Cortex of kidney (tissue), 1 donor: ENCODE measurements at places on chromosomes 1 and 21.

DNA sequence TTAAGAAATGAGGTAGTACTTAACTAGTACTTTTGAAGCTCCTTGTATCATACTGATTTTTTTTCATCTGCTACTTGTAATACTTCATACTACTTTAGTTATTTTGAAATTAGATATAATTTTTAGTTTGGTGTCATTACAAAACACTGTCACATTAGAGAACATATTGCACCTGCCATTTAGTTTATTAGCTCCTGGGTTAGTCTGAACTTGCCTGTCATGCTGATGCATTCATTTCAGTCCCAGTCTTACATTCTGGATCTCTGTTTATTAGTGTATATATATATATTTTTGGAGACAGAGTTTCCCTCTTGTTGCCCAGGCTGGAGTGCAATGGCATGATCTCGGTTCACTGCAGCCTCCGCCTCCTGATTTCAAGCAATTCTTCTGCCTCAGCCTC lies 50.3 kb downstream of the DYRK1A start:
- no peak for DNase-seq

DNA sequence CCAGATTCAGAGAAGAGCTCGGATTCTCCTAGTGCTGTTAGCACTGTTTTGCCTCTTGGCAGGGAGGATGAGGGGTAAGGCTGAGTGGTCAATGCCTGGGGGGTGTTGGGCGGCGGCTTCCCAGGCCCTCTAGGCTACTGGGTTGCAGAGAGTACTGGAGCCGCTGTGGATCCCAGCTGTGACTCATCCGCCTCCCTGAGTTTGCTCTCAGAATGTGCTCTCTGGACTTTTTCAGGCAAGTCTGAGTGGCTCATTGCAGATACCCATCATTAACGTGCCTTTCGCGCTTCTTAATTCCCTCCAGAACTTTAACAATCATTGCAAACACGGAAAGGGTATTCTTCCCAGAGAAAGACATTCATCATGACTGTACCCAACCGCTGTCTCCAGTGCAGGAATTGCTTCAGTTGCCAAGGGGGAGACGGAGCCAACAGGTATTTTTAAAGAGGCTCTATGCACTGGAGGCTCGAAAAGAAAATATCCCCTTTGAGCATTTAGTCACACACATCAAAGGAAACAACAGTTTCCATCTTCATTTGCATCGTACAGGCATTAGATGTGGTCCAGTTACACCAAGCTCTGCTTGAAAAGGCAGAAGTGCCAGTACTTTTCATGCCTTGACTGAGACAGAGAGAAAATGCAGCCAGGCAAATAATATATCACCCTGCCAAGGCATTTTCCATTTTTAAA lies 14.4 kb upstream of the CAMTA1 start:
- DNase-seq: no peak

GRCh38 chr1:246001837-246002230 lies 505.2 kb downstream of the SMYD3 start:
- no peak for DNase-seq

- no peak for DNase-seq
Observed at GRCh38 chr1:2945821-2946231, 75.4 kb upstream of the ACTRT2 start.

DNA sequence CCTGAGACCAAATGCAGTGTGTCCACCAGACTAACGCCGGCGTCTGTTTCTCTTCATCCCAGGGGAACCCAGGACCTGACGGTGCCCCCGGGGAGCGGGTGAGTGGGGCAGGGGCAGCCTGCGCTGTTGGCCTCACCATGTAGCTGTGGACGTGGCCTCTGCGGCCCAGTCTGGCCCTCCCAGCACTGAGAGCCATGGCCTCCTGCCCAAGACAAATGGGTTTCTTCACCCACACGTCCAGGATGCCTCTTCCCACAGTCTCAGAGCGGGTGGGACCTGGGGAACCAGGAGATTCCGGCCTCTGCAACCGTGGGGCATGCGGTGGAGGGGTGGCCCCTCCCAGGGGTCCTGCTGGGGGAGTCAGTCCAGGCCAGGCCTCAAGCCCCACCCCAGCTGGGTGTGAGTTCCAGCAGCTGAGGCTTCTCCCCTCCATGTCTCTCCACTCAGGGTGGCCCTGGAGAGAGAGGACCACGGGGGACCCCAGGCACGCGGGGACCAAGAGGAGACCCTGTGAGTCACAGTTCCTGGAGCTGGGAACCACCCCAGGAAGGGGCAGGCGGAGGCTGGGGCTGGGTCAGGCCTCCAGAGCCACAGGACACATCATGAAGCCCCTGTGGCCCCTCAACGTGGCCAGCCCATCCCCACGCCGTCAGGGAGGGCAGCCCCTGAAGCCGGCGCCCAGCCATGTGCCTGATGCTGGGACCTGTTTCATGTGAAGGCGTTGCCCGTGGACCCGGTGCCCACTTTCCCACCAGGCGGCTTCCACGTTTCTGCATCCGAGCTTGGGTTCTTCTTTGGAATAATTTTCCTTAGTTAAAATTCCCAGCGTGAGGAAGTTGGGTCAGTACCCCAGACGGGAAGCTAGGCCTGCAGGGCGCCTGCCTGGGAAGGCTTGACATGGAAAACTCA lies 11.0 kb downstream of the COL6A1 start:
- no peak for DNase-seq

DNA sequence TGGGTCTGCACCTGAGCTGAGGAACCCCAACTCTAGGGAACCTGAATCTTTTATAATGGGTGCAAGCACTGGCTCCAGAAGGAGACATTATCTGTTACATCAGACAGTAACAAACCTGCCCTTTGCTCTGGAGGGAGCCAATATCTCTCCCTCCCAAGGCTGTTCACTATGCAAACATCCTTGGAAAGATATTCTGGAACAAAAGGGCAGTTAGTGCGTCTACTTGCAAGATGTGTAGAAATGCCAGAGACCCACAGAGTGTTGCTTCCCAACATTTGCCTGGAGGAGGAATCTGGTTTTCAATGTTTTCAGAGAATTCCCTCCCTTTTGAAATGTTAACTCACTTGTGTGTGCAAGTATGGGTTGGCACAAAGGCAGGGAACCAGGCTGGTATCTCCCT lies 31.9 kb downstream of the UMODL1 start:
- DNase-seq: no peak

- DNase-seq: no peak
Observed at GRCh38 chr1:115746021-115746690, 22.4 kb downstream of the CASQ2 start.

DNA sequence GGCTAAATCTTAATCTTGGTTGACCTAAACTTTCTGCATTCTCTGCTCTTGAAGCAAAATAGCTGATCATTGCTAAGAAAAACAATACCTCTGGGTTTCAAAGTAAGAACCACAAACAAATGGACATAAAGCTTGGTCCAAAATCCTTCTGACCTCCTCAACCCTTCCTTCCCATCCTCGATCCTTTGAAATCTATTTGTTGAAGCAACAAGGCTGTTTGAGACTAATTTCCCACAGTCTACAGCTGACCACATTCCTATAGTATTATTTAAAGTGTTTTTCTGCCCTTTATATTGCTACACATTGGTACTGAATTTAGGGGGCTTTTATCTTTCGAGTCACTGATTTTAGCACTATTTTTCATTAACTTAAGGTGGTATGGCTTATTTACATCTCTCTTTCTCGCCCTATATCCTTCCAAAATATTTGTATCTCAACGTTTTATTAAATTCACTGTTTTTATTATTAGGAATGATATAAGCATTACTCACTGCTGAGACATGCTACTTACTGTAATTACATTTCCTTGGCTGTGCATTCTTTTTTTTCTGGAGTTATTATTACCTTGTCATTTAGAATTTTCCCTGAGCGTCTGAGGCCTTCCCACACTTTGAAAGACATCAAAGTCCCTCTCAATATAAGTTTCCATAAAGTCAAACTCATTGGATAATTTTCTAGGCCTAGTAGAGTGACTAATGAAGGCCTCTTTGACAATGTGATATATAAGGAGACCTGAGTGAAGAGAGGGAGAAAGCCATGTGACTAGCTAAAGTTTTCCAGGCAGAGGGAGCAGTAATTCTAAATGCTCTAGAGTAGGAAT lies 73.9 kb downstream of the RAB3GAP2 start:
- no peak for DNase-seq

- DNase-seq: no peak
Observed at GRCh38 chr1:9317591-9318417, 25.1 kb downstream of the SPSB1 start.

- DNase-seq: no peak
Observed at GRCh38 chr1:24644100-24644384, 940 bp downstream of the SRRM1 start.

DNA sequence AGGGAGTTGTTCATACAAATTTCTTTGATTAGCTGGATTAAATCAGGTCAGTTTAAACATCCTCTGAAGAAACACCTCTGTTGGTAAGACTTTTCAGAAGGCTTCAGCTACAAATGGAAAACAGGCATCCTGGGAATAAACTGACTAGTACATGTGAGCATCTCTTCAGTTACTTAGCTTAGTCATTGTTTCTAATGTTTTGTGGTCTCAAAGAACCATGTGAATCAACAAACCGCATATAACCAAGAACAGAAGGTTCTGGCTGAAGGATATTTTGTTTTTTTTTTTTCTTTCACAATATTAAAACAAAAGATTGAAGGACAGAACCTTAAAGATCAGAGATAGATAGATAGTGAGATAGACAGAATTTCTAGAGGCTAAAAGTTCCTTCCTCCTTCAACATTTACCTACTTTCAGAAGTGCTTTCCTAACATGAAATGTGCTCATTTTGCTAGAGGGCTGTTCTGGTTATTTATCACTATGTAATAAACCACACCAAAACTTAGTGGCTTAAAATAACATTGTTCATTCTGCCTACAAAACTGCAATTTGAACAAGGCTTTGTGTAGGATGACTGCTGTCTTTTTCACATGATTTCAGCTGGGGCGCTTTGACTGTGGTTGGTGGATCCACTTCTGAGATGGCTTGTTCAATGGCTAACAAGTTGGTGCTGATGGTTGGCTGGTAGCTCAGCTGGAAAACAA lies 119.8 kb upstream of the PTGFR start:
- DNase-seq: no peak

GRCh38 chr1:109769330-109770078 lies 5.8 kb upstream of the EPS8L3 start:
- no peak for DNase-seq

- DNase-seq: no peak
Observed at GRCh38 chr21:25961042-25961441, 209.5 kb downstream of the APP start.

DNA sequence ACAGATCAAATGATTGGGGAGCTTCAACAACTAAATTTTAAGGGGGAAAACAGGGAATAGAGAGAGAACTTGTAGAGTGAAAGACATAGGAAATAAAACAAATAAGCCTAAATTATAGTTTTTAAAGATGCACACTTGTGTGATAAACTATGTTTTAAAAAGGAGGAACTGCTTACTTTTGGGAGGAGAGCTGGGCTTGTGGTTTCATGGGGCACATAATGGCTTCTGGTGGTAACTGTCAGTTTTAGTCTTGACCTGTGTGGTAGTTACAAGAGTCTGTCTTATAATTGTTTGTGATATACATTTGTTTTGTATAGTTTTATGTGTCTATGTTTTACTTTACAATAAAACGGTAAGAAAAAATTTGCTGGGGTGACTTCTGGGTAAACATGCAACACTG lies 165.3 kb downstream of the COL24A1 start:
- no peak for DNase-seq

DNA sequence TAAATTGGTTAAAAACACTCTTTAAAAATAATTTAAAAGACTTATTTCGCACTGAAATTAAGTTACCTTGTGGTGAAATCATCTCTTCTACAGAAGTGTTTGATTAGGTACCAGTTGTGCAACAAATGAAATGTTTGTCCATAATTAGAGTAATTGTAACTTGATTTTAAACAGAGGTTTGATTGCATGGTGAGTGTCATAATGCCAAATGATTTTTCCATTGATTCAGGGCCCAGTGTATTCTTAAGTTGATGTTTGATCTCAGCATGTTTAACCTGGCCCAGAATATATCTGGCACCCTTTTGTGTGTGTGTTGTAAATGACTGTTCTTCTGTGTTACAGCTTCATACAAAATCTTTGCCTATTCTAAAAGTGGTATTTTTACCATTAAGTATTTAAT lies 28.5 kb downstream of the LRRC8B start:
- DNase-seq: no peak

GRCh38 chr1:209095627-209096595 lies 487.6 kb upstream of the CAMK1G start:
- no peak for DNase-seq

- DNase-seq: no peak
Observed at GRCh38 chr1:247493106-247493505, 35.2 kb upstream of the OR2B11 start.

GRCh38 chr1:26961826-26962225 lies 1.6 kb upstream of the KDF1 start:
- no peak for DNase-seq

DNA sequence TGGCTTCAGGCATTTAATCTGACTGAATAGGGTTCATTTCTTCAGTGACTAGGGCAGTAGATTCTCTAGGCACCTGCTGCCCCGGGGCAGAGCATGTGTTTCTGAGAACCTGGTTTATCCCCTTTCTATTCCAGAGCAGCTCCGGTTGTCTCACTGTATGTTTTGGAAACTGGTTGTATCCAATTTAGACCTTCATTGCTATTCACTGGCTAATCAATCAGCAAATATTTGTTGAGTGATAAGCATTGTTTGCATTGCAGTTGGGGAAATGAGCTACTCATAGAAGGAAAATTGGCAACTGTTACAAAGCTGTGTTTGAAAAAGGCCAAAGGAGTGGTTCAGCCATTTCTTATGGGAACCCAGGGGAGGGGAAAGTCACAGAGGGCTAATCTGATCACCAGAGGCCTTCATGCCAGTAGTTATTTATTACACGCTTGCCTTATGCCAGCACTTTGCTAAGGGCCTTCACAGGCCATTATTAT lies 2.9 kb downstream of the QSOX1 start:
- no peak for DNase-seq

GRCh38 chr1:234918181-234918841 lies 210.3 kb downstream of the TOMM20 start:
- no peak for DNase-seq

DNA sequence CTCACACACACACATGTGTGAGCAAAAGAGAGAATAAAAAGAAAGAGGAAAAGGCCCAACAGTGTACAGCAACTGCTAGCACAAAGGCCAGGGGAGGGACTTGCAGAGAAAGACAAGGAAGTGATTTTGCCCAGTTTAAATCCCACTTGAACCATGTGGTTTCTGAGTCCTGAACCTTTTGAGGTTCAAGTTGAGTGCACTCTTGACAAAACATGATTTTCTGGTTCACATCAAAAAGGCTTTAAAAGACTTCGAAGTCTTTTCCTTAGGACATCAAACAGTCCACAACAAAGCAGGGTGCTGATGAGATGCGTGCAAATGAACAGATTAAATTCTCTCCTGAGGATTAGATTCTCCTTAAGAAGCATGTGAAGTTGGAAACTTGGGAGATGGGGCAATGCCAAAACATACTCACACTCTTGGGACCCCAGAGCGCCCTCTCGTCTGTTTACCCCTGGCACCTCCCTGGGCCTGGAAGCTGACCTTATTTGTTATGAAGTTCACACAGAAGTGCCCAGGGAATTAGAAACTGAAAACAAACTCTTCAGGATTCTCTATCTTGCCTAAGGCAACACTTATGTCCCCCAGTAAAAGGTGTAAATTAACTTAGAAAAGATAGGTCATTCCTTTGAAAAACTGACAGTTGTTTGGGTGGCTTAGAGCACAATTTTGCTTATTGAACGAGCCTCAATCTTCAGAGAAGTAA lies 31.5 kb downstream of the RNF220 start:
- DNase-seq: no peak
